ENCODE measurements at places on chromosomes 5 and 9.

DNA sequence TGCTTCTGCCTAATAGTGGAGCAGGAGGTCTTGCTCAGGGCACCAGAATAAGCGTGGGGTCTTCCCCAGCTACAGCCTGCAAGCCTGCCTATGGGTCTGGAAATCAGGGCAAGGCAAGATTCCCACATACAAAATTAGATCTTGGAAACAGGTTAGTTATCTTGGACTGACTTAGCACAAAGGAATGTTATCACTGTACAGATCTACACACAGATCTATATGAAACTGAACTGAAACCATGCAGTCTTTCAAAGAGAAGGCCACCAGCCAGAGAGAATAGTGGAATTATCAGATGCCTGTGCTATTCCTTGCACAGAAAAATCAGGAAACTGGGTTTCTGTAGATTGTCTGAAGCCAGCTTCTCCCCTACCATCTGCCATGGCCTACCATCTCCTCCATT is 585.7 kb downstream of the ACTL7B start:
- no peak for DNase-seq

- DNase-seq: no peak
These were observed 168.5 kb upstream of the TARS1 start for GRCh38 chr5:33272288-33272687.

DNA sequence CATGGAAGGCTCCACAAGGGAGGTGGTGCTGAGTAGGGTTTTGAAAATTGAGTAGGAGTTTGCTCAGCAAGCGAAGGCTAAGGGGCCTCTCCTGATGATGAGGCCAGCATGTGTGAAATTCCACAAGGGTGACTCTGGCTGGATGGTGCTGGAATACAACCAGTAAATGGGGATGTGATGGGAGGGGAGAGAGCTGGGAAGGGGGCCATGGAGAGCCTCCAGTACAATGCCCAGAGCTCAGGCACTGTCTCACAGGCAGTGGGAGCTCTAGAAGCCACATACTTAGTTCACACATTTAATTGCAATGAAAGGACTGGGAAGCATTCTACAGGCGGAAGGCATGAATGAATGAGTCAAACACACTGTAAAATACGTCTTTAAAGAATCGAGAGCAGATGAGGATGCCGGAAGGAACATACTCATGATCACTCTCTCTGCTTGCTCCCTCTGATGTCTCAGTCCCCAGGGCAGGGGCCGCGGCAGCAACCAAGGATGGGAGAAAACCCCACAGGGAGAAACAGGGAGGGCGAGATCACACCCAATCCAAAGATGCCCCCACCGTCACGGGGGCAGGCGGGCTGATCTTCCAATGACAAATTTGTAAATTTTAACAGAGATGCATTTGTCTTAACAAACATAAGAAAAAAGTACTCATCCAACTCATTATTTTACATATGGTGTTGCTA is 261.0 kb downstream of the NSG2 start:
- no peak for DNase-seq

- no peak for DNase-seq
These were observed 68.7 kb downstream of the RAPGEF1 start for GRCh38 chr9:131671133-131671520.

DNA sequence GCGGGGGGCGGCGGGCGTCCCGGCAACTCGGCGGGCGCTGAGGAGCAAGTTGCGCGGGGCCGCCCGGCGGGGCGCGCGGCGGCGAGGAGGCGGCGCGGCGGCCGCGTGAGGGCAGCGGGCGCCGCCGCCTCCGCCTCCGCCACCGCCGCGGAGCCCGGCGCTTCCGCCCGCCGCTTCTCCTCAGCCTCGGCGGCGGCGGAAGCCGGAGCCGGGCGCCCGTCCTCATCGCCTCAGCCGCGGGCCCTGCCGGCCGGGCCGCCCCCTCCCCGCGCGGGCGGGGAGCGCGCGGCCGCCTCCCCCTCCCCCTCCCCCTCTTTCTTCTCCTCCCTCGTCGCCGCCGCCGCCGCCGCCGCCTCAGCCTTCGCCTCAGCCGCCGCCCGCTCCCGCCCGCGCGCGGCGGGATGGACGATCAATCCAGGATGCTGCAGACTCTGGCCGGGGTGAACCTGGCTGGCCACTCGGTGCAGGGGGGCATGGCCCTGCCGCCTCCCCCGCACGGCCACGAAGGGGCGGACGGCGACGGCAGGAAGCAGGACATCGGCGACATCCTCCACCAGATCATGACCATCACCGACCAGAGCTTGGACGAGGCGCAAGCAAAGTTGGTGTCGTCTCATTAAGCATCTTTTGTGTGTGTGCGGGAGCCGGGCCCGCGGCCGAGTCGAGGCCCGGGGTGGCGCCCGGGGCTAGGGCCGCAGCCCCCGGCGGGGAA is at the start of gene PBX3:
Gene PBX3 (plus strand): TSS at position 321 of the 712 bp plus-strand sequence.
- peak; percentile 50 for DNase-seq

- DNase-seq: no peak
These were observed 44.3 kb upstream of the SARDH start for GRCh38 chr9:133782157-133783130.

DNA sequence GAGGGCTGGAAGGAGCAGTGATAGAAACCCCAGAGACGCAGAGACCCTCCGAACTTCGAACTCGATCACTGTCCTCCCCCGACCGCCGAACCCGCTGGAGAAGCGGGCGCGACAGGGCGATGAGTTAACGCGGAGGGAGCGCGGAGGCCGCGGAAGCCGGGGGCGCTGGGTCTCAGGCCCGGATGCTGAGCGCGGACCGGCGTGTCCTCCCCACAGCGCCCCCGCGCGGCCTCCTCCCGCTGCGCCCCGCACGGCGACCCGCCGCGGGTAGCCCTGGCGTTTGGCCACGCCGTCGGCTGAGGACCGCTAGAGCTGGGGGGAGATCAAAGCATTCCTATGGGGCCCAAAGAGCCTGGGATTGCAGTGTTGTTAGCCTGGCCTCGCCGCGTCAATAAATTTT is 7.7 kb upstream of the DMRT2 start:
- DNase-seq: no peak

DNA sequence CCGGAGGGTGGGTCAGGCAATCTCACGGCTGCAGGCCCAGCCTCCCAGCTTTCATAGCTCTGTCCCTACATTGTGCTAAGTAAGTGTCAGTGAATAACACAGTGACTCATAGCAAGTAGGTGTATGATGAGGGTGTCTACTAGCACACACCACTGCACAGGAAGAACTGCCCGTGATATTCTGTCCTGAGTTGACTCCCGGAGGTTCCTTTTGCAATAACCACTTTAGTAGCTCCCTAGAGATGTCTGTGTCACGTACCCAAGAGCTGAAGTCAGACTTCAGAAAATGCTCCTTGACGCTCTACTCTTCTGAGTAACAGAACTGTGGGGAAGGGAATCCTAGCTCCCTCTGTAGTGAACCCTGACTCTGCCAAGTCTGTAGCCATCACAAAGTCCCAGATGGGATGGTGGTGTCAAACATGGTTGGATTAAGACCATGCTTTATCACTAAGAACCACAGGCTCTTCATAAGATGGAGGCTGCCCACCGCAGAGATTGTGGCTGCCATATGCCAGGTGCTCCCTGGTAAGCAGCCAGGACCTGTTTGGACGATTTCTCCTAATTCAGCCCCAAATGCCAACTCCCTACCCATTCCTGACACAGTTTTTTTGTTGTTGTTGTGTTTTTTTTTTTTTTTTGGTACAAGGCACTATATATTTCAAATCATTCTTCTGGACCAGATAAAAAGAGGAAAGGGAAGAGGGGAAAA is 352.6 kb upstream of the PANK3 start:
- no peak for DNase-seq

GRCh38 chr5:143537056-143537455 is 133.6 kb upstream of the NR3C1 start:
- no peak for DNase-seq

Measured in NCI-H748 treated with DMSO at 0.1 percent for 48 hours (cell line).